ENCODE measurements at places on chromosomes 7 and 10.
A peak's percentile ranks its signal among the peaks of the same experiment; 100 is the strongest.

- no peak for DNase-seq
Measured at GRCh38 chr10:28862219-28862618, 184.9 kb downstream of the BAMBI start.

DNA sequence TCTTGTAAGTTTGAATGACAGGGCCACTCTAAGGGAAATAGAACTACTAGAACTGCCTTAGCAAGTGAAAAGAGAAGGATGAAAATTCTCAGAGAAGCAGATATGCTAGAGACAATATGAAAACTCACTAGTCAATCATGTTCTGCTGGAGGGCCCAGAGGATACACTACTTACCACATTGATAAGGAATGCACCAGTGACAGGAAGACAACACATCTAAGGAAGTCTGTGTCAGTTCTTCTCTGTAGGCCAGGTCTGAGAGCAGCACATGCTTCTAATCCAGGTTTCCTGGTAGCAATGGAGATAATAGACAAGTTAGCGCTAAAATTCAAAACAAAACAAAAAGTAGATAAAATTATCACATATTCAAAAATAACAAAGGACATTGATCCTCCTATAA, 235.2 kb upstream of the AKR1E2 start:
- DNase-seq = peak; percentile 33

DNA sequence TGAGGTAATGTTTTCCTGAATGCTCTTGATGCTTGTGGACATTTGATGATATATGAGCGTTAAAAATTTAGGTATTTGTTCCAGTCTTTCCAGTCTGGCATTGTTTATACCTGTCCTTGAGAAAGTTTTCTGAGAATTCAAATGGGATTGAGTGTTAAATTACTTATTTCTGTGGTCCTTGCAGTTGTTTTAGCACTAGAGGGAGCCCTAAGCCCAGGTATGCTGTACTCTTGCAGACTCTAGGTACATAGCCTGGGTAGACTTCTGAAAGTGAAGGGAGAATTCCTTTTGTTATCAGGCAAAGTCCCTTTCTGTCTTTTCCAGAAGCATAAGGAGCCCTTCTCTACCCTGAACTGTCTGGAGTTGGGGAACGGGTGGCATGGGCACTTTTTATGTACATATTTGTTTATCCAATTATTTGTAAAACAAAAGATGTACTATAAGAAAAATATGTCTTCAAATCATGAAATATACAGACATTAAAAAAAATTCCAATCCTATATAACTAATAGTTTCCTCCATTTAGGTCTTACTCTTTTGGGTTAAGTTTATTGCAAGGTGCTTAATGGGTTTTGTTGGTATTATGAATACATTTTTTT, 262.1 kb downstream of the ATRNL1 start:
- peak; percentile 44 for DNase-seq

- DNase-seq = no peak
Measured at GRCh38 chr7:43217055-43217454, 104.6 kb downstream of the HECW1 start.

DNA sequence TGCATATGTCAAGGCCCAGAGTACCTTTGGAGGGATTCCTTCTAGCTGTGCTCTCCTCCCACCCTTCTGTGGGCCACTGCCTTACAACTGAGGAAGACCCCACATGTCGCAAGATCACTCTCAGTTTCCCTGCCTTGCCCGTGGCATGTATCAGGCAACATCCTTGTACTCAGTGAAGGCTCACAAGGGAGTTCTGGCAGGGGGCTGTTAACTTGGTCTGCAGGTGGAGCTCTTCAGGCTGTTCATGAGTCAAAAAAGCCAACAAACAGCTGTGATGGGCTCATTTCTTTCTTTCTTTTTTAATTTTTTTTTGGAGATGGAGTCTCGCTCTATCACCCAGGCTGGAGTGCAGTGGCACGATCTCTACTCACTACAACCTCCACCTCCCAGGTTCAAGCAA, 513.0 kb upstream of the ANKRD30A start:
- DNase-seq = no peak

GRCh38 chr7:5470816-5471215, 47.2 kb upstream of the TNRC18 start:
- DNase-seq = no peak

DNA sequence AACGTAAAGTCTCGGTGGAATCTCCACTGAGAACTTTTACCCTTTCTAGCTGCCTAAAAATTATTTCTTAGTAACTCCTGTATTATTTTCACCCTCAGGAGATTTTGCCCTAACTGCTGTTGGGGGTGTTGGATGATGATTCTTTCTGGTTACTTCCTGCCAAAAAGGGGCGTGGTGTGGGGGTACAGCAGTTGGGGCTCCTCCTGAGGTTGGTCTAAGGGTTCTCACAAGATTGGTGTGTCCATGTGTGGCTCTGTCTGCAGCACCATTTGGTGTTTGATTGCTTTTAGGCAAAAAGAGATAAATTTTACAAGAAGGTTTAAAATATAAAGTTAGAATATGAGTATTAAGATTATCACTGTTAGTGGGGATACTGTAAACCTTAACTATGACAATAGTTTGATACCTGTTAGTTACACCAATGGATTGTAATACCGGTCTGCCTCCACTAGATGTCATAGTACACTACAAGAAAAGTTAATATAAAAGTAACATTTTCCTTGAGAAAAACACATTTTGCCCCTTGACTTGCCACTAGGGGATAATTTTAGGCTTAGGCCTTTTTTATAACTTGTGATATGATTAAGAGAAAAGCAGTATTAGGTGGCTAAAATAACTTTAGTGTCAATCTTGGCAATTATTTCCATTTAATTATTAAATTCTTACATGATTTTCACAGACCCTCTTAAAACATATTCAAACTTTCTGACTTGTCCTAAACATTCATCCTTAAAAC, 928.7 kb downstream of the IPMK start:
- DNase-seq = peak; percentile 21

GRCh38 chr7:20475756-20476155, 139.7 kb upstream of the ABCB5 start:
- DNase-seq = no peak

- DNase-seq = no peak
Measured at GRCh38 chr10:106179430-106179829, 985.1 kb downstream of the SORCS1 start.

DNA sequence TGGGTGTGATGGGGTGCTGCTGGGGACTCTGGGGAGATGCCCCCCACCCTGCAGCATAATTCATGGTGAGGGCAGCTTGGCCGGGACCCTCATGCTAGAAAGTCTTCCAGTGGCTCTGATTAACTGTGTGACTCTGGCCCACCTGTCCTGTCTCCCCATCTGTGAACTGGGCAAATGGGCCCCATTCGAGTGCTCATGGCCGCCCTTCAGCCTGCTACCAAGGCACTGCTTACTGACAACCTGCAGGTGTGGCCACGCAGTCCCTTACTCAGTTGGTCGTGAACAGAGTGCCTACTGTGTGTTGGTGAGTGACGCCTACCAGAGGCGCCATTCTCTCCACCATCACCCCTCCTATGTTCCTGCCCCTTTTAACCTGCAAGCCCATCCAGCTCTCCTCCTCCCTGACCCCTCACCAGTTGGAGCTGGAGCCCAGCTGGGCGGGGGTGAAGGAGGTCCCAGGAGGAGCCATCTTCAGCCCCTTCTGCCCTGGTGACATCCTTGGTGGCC, 109.4 kb downstream of the ZMIZ1 start:
- no peak for DNase-seq

DNA sequence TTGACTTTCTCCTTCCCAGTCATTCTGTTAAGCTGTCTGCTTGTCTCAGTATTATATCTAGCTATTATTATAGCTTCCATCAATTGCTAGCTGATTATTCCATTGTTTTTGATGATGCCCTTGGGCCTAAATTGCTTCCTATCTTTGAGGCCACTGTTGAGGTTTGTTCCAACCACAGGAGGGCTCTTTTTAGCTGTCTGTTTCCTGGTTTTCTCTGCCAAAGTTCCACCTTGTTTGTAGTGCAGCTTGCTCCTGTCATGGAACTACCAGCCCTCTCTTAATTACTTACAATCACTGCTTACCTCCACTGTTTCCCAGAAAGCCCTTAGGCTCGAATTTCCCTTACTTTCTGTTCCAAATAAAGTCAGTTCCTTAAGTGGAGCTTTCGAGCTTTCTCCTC, 118.7 kb upstream of the SEC61G start:
- no peak for DNase-seq

GRCh38 chr7:66832531-66833351, 88.3 kb upstream of the TMEM248 start:
- DNase-seq = no peak

DNA sequence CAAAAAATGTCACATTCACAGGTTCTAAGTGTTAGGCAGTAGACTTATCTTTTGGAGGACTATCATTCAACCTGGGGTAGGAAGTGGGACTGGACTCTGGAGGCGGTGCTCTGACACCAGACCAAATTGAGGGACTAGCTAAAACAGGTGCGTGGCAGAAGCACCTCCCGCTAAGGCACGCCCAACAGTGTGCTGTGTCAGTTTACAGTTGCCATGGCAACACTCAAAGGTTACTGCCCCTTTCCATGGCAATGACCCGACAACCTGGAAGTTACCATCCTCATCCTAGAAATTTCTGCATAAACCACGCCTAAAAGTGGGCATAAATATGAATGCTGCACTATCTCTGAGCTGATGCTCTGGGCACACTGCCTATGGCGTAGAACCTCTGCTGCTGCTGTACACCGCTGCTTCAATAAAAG, 14.0 kb upstream of the BLNK start:
- no peak for DNase-seq

GRCh38 chr10:100419911-100420449, 42.8 kb upstream of the WNT8B start:
- DNase-seq = no peak

DNA sequence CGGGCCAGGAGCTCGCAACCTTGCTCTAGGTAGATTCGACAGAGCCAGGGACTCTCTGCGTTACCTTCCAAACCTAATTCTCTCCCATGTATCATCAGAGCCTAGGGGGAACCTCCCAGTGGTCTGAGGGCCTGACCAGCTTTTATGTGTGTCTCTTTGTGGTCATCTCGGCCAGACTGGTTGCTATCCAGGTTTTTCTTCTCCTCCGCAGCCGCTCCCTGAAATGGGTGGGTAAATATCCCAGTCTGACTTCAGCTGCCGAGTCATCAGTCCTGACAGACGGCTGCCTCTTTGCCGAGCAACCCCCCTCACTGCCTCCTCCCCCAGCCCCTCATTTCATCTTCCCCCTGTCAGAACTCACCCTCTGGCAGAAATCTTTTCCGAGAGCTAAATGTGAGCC, 578.1 kb downstream of the LRMDA start:
- no peak for DNase-seq

DNA sequence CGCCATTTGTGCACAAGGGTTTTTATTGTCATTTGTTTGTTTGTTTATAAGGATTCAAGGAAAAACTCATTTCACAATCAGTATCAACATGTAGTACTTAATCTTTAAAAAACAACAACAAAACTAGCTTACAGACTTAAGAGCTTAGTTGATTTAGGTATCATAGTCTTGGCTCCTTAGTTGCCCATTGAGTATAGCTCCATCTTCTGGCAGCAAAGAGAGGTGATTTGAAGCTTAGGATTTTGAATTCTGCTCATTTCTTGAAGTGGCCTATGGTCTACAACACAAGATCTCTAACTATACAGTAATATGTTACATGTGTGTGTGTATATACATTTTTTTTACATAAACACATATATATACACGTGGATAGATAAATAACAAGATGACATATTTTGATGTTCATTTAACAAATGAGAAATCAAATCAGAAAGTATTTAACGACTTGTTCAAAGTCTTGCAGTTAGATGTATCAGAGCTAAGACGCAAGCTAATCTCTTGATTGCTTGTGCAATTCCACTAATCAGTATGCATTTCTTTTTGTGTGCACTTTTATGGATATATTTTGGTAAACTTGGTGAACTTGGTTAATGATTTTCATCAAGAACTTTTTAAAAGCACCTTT, 307.3 kb downstream of the CAMK1D start:
- DNase-seq = peak; percentile 42

- DNase-seq = no peak
Measured at GRCh38 chr7:1557771-1558170, 1.8 kb upstream of the TMEM184A start.

GRCh38 chr10:114313866-114314265, 74.8 kb downstream of the VWA2 start:
- no peak for DNase-seq

GRCh38 chr7:106099539-106099938, 12.6 kb downstream of the SYPL1 start:
- no peak for DNase-seq

DNA sequence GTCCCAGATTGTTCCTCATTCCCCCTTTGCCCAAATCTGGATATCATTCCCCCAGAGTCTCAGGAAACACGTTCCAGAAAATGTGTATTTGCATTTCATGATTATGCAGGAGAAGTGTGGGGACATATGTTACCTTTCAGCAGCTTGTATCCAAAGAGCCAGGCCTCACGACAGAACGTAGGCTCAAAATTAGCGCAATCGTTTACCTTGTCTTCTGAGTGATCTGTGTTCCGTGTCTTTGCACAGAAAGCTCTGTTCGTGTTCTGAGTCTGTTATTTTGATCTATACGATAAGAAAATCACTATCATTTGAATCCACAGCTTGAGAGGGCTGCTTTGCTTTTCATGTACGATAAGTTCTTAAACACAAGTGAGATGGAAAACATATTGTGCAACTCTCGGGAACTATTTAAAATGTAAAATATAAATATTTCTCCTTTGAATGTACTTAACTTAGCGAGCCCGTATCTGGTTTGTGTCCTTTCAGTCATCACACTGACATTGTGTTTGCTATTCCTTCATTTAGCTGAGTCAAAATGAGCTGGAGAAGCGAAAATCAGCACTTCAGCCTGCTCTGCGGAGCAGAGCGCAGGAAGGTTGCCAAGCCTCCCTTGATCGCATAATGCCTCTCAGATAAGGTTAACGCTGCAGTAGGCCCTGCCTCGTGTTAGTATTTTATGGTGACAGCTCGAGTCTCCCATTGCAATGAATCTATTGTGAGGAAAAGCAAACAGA, 80.2 kb upstream of the CACNB2 start:
- DNase-seq = no peak

- no peak for DNase-seq
Measured at GRCh38 chr10:100895346-100895745, 17.4 kb upstream of the SLF2 start.

DNA sequence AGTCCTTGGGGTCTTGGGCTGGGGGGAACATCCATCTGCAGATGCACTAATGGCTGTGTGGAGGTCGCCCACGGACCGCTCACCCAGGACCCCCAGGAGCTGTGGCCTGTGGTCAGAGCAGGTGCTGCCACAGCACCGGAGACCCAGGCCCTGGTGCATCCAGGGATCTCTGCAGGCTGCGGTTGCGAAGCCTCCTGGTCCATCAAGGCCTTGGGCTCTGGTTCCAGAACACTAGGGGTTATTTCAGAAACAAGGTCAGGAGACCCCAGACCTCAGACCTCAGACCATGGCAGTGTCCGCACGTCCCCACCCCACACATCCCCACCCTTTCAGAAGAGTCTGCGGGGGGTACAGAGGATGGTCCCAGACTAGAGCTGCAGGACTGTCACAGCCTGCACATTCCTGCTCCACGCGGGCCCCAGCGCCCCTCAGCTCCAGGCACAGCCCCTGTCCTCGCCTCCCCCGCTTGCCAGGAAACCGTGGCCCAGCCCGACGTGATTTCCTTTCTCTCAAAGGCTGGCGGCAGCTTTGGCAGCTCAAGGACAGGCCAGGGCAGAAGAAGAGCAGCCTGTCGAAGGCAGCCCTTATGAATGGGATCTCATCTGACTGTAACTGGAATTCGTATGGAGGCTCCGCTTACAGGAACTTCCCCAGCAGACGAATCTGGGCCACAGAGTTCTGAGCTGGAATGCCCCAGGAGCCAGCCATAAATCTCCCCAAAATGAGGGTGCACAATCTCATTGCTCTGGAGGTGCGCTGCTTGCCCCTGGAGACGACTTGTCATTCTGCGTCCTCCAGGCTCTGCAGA, 136.2 kb upstream of the RET start:
- DNase-seq = no peak

Data from kidney capillary endothelial cell (primary cell).